ENCODE measurements at places on chromosomes 1 and 21. TPM values are rescaled to one million over a fixed set of nuclear protein-coding genes. Genes with fewer than 3 reads are reported as not detected.

The MGST3 gene
- total RNA-seq, result 53.7 TPM

GRCh38 chr21:32329331-32329730 is 30.7 kb downstream of the MRAP start:
- no peak for DNase-seq

The ACOT11 gene
- total RNA-seq, result 0.96 TPM

GRCh38 chr1:43763497-43763973 is 56.2 kb downstream of the ST3GAL3 start:
- peak; percentile 57 for DNase-seq

GRCh38 chr1:56084246-56084645 is 495.1 kb downstream of the PLPP3 start:
- no peak for DNase-seq

DNA sequence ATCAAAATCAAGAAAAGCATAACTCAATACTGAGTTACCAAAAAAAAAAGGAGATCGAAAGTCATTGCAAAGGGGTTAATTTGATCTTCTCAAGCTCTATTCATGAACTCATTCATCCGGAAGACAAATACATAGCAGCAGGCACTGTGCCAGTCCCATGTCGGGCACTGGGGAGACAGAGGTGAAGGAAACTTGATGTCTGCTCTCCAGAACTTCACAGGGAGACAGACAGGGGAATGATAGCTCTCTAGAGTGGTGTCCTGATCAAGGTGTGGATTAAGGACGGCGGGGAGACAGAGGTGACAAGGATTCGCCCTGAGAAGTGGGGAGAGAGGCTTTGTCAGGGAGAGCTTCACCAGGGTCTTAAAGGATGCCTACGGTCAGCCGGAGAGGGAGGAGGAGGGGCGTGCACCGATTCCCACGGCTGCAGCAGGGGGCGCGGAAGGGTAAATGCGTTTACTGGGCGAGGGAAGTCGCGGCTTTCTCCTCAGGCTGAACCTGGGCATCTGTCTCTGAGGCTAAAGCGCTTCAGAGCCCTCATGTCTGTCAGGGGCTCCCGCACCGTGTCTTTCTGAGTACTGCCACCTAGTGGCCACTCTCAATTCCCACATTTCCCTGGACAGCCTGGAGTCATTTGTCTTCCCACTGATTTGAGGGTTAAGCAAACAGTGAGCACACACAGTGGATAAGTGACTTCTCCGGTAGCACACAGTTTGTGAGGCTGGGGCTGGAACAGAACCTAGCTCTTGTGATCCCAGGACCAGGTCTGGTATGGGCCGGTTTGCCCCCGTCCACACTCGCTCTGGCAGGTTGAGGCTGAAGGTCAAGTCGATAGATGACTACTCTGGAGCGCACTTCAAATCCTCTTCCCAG is 152.8 kb downstream of the TENT5C start:
- peak; percentile 81 for DNase-seq

GRCh38 chr1:178619042-178619927 is 105.8 kb upstream of the RALGPS2 start:
- no peak for DNase-seq

DNA sequence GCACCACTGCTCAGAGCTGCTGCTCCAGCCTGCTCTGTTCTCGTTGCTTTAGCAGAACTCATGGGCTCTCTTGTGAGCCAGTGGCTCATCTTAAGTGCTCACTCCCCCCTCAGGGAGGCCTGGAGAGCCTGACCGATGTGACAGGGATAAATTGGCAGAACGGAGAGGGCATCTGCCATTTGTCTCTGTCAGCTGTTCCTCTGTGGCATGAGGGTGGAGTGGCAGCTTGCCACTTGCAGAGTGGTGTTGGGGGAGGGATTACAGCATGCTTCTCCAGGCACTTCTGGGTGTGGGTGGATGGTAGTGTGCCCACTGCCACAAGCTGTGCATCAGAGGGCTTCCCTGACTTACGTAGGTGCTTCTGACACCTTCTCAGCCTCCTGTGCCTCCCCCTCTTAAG is 229.5 kb downstream of the PAPPA2 start:
- DNase-seq, result no peak

The LCE2B gene
- not detected for total RNA-seq

The LELP1 gene
- not detected for total RNA-seq

DNA sequence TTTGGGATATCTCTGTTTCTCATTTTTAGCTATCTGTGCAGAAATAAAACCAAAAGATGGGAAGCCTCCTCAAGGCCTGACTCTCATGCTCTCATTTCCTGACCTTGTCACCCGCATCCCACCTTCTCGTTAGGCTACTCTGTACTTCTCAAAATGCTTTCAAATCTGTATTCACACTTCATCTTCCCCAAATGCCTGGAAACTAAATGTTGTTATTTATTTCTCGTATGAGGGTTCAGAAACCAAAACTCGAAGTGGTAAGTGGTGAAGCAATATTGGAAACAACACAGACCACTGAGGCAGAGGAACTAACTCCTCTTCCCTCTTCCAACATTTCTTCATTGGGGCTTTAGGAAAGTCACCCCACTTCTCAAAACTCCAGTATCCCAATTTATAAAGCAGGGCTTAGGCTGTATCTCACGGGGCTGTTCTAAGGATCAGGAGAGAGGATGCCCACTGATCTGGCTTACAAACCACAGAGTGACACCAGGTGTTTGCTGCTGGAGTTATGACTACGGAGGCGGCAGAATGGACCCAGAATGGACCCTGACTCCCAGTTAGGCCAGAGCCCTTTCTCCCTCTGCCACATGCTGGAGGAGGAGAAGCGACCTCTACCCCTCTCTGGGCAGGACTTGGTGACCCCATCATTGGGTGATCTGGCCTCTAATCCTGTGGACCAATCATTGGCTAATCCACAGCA is 3.5 kb downstream of the SLAMF7 start:
- DNase-seq, result peak; percentile 59

The DCAF8 gene
- 117 TPM for total RNA-seq

- DNase-seq, result no peak
Observed at GRCh38 chr1:65170511-65171142, 22.6 kb downstream of the AK4 start.

GRCh38 chr1:225651376-225651871 is 1.5 kb downstream of the ENAH start:
- DNase-seq, result no peak

- DNase-seq, result no peak
Observed at GRCh38 chr1:175155473-175155856, 37.1 kb downstream of the KIAA0040 start.

The TRIM17 gene
- total RNA-seq, result 2.8 TPM

GRCh38 chr1:212596798-212597197 is 11.8 kb upstream of the ATF3 start:
- peak; percentile 26 for DNase-seq

DNA sequence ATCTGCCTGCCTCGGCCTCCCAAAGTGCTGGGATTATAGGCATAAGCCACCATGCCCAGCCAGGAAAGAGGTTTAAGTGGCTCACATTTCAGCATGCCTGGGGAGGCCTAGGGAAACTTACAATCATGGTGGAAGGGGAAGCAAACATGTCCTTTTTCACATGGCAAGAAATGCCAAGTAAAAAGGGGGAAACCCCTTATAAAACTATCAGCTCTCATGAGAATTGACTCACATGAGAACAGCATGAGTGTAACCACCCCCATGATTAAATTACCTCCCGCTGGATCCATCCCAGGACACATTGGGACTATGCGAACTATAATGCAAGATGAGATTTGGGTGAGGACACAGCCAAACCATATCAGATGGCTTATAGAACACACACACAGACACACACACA is 8.8 kb upstream of the KLHL12 start:
- no peak for DNase-seq
